NCI-H1105 (cell line): ENCODE measurements at places on chromosomes 1 and 21.
A peak's percentile ranks its signal among the peaks of the same experiment; 100 is the strongest.

- no peak for DNase-seq
Observed at GRCh38 chr1:54934869-54935268, 45.6 kb upstream of the TMEM61 start.

DNA sequence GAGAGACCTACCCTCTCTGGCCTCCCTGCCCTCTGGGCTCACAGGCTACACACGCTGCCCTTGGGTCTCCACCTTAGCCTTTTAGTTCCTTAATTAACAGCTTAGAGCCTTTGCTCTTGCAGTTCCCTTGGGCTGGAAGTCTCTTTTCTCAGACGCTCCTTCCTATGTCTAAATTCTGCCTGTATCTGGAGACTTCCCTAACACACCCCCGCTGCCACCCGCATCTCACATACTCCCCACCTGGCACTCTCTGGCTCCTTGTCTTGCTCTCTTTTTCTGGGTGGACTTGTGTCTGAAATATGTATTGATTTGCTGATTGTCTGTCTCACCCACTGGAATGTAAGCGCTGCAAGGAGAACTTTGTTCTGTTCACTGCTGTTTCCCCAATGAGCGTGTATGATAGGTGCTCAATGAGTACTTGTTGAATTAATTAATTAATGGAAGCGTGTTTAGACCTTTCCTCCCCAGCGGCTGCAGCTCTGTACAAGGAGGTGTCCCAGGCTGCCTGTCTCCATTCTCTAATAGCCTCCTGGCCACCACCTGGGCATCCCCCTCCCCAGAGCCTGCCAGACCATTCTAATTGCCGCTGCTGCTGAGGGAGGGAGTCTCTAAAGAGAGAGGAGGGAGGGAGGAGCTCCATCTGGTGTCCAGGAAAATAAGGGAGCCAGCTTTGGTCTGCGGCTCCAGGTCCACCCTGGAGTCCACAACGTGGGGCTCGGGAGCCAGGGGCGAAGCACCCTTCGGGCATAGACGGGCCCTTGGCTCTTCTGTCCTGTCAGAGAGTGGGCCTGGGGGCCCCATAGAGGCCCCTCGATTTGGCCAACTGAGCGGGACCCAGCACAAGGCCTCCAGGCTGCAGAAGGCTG, 95.4 kb downstream of the RNF220 start:
- no peak for DNase-seq

- no peak for DNase-seq
Observed at GRCh38 chr1:232682248-232682647, 52.3 kb upstream of the SIPA1L2 start.

- DNase-seq: no peak
Observed at GRCh38 chr1:1779691-1780597, 1.7 kb upstream of the NADK start.

DNA sequence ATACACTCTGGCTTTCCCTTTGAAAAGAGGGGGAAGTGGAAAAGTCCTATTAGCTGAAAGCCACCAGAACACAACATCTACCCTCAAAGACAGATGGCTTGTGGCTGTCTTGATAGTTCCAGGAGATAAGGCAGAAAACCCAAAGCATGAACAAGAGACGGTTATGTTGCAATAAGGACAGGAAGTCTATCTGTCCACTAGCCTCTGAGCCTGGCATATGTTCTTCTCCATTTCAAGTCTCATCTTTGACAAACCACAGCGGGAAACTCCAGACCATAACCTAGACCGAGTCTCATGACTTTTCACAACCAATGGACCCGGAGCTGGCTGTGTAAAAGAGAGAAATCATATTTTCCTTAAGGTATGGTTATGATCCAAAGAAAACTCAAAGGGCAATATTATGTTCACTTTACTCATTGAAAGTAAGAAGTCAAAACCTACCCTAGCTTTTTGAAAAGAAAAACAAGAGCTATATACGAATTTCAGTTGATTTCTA, 33.8 kb downstream of the DUSP10 start:
- DNase-seq: no peak

DNA sequence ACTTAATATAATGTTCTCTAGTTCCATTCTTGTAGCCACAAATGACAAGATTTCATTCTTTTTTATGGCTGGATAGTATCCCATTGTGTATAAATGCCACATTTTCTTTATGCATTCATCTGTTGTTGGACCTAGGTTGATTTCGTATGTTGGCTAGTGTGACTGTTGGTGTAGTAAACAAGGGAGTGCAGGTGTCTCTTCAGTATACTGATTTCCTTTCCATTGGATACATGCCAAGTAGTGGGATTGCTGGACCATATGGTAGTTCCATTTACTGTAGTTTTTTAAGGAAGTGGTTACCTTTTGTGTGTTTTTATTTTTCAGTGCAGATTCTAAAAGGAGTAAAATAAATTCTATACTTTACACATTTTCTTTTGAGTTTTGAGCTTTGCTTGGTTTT, 5.7 kb downstream of the PARK7 start:
- peak; percentile 47 for DNase-seq

DNA sequence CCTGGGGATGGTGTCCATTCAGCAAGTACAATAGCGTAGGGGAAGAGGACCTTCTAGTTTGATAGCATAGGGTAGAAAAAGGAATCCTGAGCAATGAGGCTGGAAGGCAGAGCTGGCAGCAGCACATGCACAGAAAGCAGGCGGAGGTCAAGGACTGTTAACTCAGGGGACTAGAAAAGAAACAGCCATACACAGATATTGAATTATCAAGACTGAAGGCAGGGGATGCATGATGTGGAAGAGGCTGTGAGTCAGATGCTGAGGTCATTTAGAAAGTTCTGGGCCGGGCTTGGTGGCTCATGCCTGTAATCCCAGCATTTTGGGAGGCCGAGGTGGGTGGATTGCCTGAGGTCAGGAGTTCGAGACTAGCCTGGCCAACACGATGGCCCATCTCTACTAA, 65.6 kb downstream of the OPTC start:
- DNase-seq: no peak

- no peak for DNase-seq
Observed at GRCh38 chr1:203322500-203323179, 17.3 kb downstream of the BTG2 start.
